DMS 273 treated with DMSO at 0.1 percent for 48 hours (cell line): ENCODE measurements at places on chromosomes 4 and X.

DNA sequence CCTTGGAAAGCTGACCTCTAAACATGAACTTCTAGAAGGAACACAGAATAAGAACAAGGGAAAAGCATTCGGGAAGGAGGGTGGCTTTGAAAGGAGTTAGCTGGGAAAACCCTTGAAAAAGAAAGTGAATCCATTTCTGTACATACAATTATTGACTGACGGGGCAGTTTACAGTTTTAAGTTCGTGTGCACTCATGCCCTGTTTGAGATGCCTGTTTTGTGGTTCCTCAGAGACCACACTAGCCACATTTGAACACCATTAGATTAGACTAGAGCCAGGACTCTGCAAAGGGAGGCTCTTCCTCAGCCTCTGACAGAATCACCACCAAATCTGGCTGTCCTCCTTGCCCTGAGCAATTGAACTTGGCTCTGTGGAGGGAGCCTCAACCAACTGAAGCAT, 158.3 kb downstream of the PALLD start:
- DNase-seq = no peak

DNA sequence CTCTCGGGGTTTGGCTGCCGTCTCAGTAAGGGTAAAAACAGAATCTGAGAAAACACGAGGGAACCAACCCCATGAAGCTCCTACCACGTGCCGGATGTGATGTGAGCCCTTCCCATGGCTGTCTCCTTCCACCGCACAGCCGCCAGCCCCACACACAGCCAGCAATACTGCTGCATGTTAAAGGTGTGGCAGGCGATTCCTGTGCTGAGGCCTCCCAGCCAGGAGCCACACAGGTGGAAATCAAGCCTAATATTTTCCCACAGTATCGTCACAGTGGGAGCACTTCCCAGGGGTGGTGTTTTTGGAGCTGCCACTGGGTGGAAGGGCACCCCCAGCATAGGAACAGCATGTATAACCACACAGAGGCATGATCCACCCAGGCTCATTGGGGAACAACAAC, 77.5 kb downstream of the SLC2A9 start:
- no peak for DNase-seq

GRCh38 chr4:4914059-4914820, 54.8 kb downstream of the MSX1 start:
- DNase-seq = no peak

DNA sequence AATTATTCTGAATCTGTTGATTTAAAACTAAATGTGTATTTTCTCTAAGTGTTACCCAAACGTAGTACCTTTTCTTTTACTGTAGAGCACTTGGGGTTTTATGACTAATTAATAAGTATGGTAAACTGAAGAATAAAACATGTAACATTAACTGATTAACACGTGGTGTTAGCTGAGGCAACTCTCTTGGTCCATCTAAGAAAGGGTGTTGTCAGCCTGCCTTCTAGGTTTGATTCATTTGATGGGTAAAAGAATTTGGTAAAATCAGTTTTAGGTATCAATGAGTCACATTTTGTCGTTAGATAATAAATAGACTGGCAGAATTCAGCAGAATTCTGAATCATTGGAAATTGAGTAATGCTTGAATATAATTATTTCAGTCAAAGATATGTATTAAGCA, 99.7 kb downstream of the AFF1 start:
- no peak for DNase-seq

DNA sequence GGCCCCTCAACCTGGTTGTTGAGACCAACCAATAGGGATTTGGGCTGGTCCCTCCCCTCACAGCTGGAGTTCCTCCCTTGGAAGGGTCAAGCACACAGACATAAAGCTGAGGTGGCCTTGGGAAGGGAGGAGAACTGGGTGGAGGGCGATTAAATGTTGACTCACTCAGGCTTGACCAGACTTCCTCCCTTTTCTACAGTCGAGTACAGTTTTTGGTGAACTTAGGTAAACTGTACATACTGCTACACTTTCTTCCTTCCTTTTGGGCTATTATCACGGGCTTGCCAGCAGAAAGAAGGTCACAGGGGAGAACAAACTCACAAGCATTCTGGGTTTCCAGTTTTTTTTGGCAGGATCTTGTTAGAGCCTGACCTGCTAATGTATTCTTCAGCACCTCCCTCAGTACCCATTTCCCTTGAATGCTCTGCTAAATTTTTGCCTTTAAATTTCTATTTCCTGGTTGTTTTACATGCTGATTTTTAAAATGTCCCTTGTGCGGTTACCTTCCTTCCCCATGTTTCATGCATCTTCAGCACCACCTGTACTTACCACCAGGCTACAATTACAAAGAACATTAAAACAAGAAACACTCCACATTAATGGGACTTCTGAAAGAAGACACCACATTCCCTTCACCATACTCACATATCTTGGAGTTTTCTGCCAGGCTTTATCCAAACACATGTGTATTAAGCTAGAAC, 135.2 kb upstream of the RASGEF1B start:
- DNase-seq = no peak

GRCh38 chr4:81845273-81845672, 373.6 kb upstream of the RASGEF1B start:
- no peak for DNase-seq

DNA sequence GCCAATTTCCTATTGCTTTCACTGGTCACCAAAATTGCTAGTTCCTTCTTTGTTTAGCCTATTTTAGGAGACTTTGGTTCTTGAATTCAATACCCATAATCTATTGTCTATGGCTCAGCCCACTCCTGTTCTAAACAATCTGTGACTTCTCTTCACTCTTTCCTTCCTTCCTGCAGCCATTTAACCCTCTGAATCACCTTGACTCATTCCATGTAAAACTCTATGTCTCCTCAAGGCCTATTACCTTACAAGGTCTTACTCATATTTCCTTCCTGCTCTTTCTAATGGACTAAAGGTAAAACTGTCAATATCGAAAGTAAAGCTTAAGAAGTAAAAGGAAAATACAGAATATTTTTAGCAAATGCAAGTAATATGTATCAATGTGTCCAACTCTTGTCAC, 301.6 kb downstream of the ARHGAP24 start:
- no peak for DNase-seq
